Naive thymus-derived CD4-positive, alpha-beta T cell (primary cell): ENCODE measurements at places on chromosomes 2 and 18. TPM values are rescaled to one million over a fixed set of nuclear protein-coding genes. Genes with fewer than 3 reads are reported as not detected.

DNA sequence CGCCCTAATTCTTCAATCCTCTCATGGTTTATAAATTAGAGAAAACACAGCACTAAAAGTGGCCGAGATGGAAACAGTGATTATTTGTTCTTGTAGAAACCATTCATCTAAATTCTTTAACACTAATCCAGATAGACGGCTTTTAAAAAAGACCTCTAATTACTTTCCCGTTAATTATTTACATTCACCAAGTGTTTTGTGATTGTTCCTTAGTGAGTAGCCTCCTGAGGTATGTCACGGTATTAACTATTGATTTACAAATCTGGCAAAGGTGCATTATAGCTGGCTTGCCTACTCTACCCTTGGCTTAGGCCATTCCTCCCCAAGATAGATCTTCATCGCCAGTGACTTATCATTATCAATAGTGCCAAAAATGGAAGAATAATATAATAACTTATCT, 436.4 kb upstream of the ST6GAL2 start:
- DNase-seq: no peak

DNA sequence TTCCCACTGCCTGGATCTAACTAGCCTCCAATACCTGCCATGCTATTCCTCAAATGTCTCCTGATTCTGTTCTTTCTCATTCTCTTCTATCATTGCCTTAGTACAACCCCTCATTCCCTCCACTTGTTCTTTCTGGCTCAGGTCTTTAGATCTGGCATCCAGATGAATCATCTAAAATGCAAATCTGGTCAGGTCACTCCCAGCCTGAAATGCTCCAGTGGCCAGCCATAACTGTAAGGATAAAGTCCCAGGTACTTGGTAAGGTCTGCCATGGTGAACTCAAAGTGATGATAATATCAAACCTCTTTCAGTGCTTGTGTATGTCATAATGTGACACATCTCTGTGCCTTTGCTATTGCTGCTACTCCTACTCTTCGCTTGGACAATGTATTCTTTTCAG, 2.9 kb upstream of the SNRNP27 start:
- no peak for DNase-seq

DNA sequence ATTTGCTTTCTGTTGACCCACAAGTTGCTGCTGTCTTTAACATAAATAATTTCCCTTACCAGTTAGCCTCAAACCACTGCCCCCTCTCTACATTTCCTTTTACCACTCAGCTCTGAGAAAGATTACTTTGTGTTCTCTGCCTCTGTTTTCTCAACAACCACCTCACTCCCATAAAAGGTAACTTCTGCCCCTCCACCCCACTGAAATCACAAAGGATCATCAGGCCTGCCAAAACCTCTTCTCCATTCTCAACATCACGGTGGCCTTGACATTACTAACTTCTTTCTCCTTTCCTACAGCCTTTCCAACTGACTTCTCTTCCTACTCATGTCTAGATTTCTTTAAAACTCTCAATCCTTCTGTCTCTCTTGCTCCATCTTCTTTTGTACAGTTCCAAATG, 10.1 kb downstream of the ACADL start:
- no peak for DNase-seq

DNA sequence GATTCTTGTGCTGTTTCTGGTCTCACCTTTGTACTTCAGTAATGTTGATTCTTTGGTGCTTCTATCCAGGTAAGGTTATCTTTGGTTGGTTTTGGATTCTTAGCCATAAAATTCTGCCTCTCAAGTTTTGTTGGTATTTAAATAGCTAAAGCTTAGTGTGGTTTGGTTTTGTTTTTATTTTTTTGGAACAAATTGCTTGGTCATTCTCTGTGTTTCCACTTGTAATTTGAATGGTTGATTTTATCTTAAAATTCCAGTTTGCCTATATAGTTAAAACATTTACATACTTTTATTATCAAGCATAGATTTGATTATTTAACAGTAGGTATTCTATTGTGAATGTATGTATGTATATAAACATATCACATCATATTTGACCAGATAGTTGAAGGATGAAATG, 6.6 kb downstream of the NCOA1 start:
- DNase-seq: no peak

DNA sequence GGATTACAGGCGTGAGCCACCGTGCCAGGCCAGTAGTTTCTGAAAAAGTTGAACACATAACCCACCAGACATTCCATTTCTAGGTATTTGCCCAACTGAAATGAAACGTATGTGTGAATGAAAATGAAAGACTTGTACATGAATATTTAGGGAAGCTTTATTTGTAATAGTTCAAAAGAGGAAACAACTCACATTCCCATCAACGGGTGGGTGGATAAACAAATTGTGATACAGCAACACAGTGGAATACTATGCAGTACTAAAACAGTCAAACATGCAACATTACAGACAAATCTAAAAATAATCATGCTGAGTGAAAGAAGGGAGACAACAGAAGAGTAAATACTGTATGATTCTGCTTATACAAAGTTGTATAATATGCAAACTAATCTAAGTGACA, 46.8 kb downstream of the TMEM131 start:
- no peak for DNase-seq

GRCh38 chr2:73283545-73284295, 558 bp downstream of the FBXO41 start:
- no peak for DNase-seq

DNA sequence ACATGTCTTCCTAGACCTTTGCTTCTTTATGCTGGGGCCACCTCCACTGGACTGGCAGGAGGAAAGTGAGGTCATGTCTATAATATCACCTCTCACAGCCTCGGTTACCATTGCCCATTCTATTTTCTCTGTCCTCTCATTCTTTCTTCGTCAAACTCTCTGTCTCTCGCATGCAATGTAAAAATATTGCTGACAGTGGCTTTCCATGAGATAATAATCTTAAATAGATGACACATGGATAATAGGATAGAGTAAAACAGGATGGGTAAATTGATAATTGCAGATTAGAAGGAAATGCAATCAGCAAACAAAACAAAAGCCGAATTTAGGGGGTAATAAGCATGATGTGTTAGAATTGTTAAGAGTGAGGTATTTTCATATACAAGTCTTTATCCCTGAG, 215.7 kb upstream of the PARD3B start:
- DNase-seq: no peak

DNA sequence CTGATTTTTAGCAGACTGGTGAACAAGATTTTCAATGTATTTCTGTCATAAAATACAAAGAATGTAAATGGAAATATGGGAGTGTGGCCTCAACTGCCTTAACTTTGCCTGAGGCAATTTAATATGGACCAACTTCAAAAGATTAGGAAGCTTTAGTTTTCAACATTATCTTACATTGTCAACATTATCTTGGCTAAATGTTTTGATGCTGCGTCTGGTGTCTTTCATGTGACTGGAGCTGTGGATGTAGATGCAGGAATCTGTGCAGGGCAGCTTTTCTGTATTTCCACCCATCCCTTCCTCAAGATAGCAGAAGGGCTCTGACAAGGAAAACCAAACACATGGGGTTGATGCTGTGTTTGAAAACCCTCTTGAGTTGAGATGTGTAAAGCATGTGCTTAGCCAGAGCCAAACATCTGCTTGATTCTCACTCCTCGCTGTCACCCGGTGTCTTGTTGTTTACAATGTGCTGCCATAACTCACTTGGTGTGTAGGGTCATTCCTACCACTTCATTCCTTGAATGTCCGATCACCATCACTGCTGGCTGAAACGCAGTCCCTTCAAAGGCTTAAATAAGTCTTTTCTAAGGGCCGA, 33.0 kb downstream of the COPS8 start:
- DNase-seq: no peak

- no peak for DNase-seq
Measured at GRCh38 chr2:118686346-118686745, 161.1 kb downstream of the EN1 start.

- DNase-seq: no peak
Measured at GRCh38 chr2:39778233-39778632, 825 bp downstream of the THUMPD2 start.

- DNase-seq: no peak
Measured at GRCh38 chr18:13386891-13387801, 168.6 kb downstream of the LDLRAD4 start.

- no peak for DNase-seq
Measured at GRCh38 chr2:121214296-121214695, 70.7 kb downstream of the TFCP2L1 start.

DNA sequence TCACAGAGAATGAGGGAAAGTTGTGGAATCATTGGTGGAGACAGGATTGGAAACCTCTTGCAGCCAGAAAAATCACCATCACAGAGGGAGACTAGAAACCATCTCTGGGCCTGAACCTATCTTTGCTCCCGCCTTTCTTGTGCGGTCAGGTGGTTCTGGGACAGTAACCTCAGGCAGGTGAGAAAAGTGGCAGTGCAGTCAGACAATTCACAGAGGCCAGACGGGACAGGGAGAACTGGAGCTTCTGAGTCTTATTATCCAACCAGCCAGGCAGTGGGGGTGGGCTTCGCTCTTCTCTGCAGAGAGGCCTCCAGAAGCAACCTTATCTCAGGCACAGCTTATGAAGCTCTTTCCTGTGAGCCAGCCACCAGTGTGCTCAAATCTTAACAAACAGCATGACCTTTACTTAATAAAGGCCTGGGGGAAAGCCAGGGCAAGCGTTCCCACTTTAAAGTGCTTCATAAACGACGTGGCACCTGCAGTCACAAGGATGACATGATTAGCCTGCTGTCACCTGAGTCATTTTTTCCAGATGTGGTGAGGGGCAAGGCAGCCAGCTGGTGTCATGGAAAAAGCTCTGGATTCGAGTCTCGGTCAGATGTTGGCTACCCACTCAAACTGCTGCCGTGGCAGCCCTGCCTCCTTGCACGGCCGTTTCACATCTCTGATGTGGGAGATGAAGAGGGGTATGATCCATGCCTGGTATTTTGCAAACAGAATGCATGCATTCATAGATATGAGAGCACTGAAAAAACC, 109.7 kb downstream of the B3GNT2 start:
- DNase-seq: no peak

GRCh38 chr2:9800975-9801726, 42.1 kb upstream of the TAF1B start:
- DNase-seq: no peak

- DNase-seq: no peak
Measured at GRCh38 chr2:220078439-220078838, 451.0 kb downstream of the SLC4A3 start.

GRCh38 chr2:28391564-28392296, 928 bp upstream of the FOSL2 start:
- no peak for DNase-seq

GRCh38 chr18:46281185-46282176, 177.3 kb downstream of the HAUS1 start:
- DNase-seq: peak; percentile 60

DNA sequence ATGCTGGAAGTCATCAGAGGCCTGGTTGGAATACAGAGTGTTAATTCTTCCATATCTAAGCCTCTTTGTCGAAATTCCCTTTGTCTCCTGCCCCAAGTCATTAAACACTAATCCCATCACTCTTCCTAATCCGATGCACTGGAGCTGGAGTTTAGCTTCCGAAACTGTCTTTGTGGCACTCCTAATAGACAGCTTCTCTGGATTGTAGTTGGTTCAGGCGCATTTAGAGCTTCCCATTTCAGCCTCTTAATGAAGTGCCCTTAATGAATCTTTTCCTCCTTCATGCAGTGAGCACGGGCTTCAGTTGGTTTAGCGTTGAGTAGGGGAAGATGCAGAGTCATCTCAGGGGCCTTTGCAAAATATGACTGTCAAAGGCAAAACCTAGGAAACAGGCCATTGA, 72.2 kb upstream of the MEIS1 start:
- no peak for DNase-seq

DNA sequence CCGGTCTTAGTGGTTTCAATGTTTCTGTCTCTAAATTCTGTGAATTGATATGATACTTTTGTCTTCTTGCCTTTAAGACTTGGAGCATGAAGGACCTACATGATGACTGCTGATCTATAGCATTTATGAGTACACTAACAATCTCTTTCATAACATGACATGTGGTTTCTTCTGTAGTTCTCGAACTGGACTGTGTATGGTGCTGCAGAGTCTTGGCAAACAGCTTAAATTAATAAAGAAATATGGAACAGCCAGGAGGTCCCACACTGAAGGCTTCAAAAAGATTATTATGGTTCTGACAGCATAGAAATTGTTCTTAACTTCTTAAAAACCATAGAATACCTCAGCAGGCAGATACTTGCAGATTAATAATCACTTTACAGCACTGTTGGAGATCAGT, 145.0 kb downstream of the DCC start:
- no peak for DNase-seq

- no peak for DNase-seq
Measured at GRCh38 chr2:67540962-67541361, 143.8 kb downstream of the ETAA1 start.

DNA sequence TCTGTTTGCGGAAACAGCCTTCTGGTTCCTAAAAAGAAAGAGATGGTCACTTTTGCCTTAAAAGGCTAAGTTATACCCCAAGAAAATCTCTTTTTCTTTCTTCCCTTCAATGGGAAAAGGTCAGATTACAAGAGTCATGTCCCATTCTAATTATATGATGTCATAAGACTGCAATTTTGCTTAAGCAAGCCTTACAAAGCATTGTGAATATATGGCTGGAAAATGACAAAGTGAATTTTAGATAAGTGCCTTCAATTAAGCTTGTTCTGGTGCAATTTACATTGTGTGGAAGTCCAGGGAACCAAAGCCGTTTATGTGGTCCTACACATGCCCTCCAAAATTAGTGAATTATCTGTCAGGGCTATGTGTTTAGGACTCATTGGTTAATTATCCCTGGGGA, 7.6 kb upstream of the BMP10 start:
- no peak for DNase-seq

DNA sequence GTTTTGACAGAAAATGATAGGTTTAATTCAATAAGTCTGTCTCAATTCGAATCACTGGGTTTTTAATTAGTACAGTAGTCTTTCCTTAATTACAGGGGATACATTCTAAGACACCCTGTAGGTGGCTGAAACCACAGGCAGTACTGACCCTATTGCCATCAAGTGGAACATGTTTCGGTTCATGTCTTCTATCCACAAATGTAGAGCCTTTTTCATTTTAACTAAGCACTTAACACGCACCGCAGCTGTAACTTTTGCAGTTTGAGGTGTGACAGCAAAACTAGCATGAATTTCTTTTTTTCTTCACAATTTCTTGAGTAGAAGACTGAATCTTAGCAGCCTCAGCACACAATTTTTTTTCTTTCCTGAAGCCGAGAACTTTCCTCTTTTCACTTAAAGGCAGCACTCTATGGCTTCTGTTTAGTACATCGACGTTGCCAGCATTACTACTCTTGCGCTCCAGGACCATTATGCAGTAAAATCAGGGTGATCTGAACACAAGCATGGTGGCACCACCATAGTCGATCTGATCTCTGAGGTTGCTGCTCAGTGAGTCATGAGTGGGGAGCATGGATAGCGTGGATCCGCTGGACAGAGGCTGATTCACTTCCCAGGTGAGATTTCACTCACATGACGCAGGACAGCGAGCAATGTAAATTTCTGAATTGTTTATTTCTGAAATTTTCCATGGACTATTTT, 805.1 kb downstream of the RNF144A start:
- DNase-seq: no peak

GRCh38 chr2:7352191-7352590, 435.0 kb downstream of the RNF144A start:
- no peak for DNase-seq

The PRSS56 gene
- not detected for polyA plus RNA-seq

The DNAJC27 gene
- polyA plus RNA-seq: 3.0 TPM

The GAD1 gene
- not detected for polyA plus RNA-seq

The TXNL1 gene
- 52.3 TPM for polyA plus RNA-seq

The TUBA3E gene
- polyA plus RNA-seq: not detected

The MARCO gene
- polyA plus RNA-seq: not detected

The SERPINB2 gene
- not detected for polyA plus RNA-seq
